ENCODE measurements at places on chromosomes 7 and 10.

DNA sequence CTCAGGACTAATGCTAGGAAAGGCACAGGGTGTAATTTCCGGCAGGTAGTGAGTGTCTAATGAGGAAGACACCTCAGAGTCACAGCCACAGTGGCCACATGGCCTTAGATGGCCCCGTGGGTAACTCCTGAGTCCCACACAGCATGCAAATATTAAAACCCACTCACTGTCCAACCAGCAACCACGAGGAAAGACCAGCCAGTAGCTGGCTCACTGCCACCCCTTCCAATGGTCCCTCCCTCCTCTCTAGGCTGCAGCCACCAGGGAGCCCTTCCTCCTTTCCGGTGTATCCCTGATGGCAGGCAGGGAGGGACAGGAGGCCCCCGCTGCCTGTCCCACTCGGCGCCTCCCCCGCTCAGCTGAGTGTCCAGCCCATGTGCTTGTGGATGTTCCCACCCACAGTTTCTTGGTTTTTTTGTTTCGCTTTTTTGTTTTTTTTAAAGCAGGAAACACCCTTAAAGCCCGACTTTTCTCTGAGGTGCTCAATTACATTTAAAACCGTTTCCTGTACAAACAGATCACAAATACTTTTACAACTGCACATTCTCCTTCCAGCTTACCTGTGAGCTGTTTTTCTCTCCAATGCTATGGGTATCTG is 9.2 kb downstream of the BNIP3 start:
- DNase-seq: peak; percentile 37

- DNase-seq: no peak
Observed at GRCh38 chr7:30905078-30906012, 6.3 kb upstream of the AQP1 start.

DNA sequence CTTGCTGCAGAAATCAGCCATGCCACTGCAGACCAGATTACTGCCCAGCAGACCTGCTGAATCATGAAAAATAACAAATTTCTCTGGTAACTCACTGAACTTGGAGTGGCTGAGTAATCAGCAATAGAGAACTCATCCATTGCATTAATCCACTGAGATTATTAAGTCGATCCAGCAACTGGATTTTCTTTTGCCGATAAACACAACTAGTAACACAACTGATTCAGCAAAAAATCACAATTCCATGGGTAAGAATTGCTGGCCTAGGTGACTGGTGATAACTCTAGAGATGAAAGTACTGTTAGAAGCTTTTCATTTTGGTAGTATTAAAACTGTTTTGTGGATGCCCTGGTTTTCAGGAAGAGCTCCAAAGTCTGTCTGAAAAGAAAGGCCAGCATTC is 214.5 kb downstream of the ETV1 start:
- no peak for DNase-seq

DNA sequence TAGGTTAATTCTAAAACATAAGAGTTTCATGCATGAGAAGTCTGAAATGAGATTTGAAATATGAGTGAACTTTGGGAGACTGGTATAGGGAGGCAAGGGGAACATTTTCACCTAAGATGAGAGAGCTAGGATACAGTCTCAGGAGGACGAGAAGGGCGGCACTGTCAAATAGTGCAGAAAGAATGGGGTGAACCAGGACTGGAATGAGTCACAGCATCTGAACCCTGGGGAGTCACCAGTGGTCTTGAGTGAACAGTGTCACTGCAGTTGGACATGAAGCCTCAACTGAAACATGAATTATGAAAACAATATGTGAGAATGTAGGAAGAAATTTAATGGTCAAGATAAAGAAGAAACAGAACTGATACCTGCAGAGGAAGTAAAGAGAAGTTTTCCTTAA is 33.8 kb downstream of the GNG11 start:
- DNase-seq: no peak

DNA sequence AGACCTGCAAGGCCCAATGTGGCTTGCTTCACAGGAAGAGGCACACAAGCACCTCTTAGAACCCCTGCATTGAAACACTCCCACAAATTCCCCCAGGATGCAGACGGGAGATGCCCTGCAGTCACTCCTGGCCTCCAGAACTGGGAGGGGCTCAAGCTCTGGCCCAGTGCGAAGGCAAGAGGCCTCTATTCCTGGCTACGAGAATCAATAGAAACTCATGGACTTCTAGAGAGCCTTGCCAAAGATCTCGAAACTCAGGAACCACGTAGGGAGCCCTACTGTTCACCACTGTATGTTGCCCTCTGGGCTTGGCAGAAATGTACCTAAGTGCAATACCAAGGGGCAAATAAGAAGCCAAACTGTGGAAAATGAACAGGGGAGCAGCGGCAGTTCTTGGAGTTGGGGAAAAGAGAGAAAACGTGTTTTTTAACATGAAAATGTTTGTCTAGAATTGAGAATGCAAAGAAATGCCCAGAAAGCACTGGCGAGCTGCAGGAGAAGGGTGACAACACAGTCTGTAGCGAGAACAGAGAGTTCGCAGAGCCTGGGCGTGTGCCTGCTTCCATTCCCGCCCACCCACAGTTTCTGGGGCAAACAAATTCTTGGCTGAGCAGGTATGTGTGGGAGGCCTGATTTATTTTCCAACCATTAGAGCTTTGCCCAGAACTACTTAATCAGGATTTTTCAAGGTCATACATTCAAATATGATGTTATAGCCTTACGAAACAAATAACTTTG is 260.5 kb upstream of the KLF14 start:
- DNase-seq: no peak

DNA sequence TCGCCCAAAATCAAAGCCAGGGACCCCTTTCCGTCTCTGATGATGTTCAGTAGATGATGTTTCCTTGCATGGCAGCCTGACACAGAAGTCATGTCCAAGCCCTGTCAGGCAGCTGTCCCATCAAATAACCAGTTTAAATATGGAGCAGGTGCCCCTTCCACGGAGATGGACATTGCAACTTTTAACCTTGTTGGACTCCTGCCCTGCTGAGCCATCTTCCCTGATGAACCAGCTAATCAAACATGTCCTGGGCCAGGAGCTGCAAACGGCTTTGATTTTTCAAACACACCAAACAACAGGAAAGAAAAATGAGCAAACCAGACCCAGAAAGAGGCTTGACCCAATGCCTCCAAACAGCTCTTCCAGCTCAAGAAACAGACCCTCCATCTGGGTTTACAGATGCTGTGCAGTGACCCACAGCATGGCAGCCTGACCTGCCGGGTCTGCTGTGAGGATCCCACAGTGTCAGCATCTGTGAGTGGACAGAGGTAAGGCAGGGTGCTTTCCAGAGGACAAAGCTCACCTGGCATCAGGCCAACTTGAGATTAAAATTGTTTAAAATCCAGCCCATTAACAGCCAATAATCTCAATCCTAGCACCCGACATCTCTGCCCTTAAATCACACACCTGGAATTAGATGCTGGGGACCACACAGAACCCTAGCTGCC is 372.6 kb downstream of the GRID1 start:
- DNase-seq: no peak

DNA sequence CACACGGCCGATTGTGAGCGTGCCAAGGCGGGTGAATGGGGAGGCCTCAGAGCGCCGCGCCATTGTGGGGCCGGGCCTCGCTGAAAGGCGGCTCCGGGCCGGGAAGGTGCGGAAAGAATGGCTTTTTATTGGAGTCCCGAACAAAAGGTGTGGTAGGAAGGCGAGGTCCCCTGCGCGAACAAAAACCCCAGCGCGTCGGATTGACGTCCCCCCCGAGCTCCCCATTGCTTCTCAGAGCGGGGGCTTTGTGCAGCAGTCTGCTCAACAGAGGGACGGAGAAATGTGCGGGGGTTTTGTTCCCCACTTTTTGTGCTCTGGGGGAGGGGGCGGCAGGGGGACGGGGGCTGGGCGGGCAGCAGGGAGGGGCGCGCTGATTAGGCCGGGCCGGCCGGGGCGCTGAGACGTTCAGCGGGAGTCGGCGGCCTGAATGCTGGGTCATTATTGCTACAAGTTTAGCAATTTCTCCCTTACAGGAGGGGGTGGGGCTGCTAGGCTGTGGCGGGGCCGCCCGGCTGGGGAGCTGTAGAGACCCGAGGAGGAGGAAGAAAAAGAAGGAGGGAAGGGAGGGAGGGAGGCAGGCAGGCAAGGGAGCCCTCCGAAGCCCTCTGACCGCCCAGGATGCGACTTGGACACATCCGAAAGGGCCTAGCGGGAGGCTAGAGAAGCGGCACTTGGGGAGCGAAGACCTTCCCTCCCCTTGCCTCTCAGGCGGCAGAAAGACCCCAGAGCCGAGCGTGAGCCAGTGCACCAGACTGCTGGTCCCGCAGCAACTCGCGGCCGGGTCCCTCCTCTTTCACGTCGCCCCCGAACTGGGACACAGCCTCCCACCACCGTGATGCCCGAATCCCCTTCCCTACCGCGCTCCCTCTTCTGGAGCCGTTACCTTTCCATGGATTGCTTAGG is 4.6 kb downstream of the NKX2-3 start:
- no peak for DNase-seq

DNA sequence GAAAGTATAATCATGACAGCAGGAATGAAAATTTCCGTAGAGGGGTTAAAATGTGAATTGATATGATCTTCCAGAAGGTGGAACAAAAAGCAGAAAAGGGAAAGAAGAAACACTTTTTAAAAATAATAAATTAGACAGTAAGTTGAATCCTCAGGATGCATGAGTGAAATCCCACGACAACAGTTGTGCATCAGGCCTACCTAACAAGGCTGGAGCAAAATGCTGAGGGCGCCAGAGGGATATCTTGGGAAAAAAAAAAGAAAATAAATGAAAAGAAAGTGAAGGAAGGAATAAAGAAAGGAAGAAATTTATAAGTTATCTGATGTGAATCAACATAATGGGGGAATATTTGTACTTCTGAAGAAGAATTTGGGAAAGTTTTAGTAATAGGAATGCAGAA is 13.0 kb upstream of the HUS1 start:
- DNase-seq: no peak

DNA sequence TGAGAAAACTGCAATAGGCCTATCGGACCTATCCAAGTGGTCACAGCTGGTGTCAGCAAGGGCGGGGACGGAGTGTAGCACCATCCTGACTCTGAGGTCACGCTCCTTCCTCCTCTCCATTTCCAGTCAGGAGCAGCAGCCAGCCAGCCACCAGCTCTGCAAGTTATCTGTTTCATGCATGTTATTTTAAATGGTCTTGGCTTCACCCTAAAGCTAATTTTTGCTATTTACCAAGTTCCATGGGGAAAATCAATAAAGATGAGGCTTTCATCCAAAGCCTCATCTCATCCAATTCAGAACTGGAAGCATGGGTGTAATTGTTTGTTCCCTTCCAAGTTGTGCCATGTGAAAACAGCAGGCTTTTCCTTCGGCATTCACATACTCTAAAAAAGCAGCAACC is 49.3 kb downstream of the ICA1 start:
- no peak for DNase-seq

DNA sequence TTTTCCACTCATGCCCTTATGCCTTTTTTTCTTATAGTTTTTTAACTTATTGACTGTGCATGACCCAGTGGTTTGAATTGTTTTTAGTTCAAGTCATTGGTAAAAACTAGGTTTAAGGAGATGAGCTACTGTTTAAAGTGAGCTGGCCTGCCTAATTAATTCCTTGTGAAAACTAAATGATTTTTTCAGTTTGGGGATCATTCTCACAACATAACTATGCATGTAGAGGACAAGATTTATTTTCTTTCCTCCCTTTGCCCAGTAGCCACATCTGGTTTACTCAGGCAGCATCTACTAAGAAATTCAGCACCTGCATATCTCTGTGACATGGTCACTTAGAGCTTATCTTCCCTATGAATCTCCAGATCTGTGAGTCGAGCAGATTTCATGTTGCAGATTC is 1.7 kb downstream of the ADO start:
- DNase-seq: no peak

GRCh38 chr7:70797109-70797514 is 334.8 kb upstream of the GALNT17 start:
- no peak for DNase-seq

DNA sequence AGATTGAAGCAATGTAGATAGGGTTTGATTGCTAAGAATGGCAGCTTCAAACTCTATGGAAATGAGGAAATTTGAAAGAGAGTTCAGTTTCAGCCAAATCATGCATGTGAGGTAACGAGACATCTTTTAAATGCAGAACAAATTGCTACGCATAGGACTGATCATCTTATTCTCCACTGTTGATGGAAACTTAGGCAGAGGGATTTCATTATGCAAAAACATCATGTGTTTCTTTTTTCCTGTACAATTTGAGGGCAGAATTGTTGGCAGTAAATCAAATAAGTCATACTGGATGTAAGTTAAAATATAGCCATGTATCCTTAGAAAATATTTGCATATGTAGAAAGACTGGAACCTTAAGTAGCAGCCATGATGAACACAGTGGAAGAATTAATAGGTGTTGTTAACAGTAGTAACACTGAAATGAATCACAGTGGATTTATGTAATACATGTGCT is 327.4 kb downstream of the CDK14 start:
- DNase-seq: no peak

All from stimulated activated CD4-positive, alpha-beta T cell treated with anti-CD3 and anti-CD28 coated beads, Interleukin-4, amount 100 ng/mL, for 1 hour (primary cell).